LHCN-M2 (cell line): ENCODE measurements at places on chromosomes 7 and 10. TPM values are rescaled to one million over a fixed set of nuclear protein-coding genes. Genes with fewer than 3 reads are reported as not detected.

GRCh38 chr7:120550494-120551048 lies 277.6 kb downstream of the KCND2 start:
- DNase-seq = peak; percentile 85

Gene PPP1R9A
- total RNA-seq = 0.51 and 1.6 TPM in 2 replicates

DNA sequence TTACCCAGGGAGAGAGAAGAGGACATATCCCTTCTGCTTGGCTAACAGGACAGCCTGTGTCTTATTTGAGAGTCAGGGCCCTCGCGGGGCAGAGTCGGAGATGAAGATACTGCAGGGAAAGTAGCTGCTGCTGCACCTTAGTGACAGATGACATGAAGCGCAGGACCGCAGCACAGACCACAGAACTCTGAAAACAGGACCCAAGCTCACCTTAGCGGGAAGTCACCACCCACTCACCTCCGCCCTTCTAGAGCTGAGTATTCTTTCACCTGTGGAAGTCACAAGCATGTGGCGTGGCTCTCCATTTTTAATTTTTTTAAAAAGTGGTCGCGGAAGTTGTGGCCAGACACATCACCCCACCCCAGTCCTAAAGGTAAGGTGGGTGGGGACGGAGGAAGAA lies 191.4 kb downstream of the FAM107B start:
- DNase-seq = no peak

- peak; percentile 78 for DNase-seq
These were observed 14.6 kb downstream of the SFRP4 start for GRCh38 chr7:37901890-37902524.

Gene OR9A2
- total RNA-seq = not detected in 2 replicates

Gene ADARB2
- 0.11 and 0.83 TPM in 2 replicates for total RNA-seq

GRCh38 chr7:98323597-98324322 lies 42.3 kb downstream of the BRI3 start:
- no peak for DNase-seq

GRCh38 chr7:27965650-27966049 lies 214.9 kb downstream of the JAZF1 start:
- DNase-seq = no peak

Gene SEM1
- 19.6 and 39.0 TPM in 2 replicates for total RNA-seq

GRCh38 chr7:158707610-158708009 lies 3.0 kb upstream of the NCAPG2 start:
- peak; percentile 55 for DNase-seq

GRCh38 chr10:109922358-109922975 lies 844 bp downstream of the XPNPEP1 start:
- DNase-seq = no peak

Gene PCBD1
- total RNA-seq = 23.0 and 32.4 TPM in 2 replicates

- no peak for DNase-seq
These were observed 392.8 kb downstream of the DNAJB6 start for GRCh38 chr7:157729566-157729965.

DNA sequence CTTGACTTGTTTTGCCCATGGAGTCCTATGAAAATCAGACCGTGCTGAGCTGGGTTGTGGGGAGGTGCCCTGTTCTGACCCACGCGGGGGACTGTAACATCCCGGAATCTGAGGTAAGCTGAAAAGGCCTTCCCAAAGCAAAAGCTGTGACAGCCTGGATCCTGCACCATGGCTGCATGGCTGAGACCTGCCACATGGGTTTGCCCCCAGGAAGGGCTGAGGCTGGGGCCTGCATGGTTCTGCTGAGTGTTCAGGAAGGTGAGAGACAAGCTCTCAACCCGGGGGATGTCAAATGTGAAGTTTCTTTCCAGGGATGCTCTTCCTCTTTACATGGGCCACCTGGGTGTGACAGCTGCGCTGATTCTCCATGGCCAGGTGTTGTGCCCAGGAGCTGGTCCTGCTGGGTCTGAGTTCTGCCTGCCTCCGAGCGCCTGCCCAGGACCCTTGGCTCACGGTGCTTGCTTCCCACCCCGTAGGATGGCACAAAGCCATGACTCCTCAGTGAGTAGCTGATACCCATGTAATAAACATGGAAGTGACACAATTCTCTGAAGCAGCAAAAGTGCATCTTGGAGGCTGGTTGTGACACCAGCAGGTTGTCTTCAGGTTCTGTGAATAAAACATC lies 58.3 kb downstream of the VIPR2 start:
- DNase-seq = no peak

DNA sequence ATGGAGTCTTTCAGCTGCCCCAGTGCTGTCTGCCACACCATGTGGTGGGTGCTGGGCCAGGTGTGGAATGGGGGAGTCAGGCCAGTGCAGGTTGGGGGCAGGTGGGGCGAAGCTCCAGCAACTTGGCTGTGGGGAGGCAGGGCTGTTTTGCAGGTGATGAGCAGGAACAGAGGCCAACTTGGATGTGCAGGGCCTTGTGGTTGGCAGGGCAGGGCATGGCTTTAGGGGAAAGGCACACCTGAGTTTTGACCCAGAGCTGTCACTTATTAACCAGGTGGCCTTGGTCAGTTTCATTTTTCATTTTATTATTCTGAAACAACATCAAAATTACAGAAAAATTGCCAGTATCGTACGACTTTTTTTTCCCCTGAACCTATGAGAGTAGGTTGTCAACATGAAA lies 1.1 kb upstream of the SFTPA2 start:
- no peak for DNase-seq

DNA sequence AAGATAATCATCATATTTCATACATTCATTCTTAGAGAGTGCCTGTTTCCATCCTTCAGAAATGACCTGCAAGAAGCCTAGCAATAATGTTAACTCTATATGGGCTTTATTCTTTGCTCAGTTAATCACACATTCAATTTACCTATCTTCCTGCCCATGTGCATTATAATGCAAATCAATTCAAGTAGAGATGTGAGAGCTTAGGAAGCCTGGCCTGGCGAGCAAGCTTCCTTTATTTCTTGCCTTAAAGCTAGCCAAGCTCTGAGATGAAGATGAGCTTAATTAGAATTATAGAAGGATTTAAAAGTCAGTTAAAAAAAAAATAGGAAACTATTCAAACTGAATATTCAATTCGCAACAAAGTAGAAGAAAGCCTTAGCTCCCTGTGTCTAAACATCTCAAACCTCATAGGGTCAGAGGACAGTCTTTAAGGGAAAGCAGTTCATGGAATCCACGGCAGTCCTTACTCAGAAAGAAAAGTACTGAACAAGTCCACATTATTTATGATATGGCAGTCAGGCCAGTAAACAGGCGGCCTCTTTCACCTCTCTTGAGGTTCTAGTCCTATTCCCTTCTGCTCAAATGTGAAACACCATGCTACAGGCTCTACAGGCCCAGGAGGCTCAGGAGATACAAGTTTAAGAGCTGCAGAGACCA lies 214.1 kb downstream of the TFEC start:
- no peak for DNase-seq

DNA sequence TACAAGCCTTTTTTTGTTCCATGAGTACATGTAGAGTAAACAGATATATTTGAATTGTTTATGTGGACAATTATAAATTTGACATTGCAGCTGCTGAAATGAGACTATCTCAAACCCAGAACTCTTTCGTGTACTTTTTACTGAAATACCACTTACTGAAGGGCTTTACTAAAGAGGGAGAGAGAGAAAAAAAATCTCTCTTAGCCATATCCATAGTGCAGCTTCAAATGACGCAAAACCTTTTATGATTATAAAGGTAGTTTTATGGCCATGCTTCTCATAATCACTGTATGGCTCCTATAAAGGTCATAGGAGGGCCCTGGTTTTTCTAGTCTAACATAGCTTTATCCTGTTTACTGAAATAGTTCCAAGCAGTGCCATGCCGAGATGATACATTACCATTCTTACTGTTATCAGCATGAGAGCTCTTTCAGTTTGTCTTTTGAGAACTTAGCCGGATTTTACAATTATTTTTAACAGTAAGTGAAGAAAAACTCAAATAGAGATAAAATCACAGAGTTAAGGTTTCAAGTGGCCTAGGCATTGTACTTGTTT lies 35.1 kb downstream of the KCND2 start:
- no peak for DNase-seq

Gene MSMB
- total RNA-seq = not detected in 2 replicates

- no peak for DNase-seq
These were observed 619.8 kb downstream of the LRMDA start for GRCh38 chr10:76051007-76051936.

- DNase-seq = no peak
These were observed 565.8 kb downstream of the PTPRN2 start for GRCh38 chr7:158021836-158022235.

DNA sequence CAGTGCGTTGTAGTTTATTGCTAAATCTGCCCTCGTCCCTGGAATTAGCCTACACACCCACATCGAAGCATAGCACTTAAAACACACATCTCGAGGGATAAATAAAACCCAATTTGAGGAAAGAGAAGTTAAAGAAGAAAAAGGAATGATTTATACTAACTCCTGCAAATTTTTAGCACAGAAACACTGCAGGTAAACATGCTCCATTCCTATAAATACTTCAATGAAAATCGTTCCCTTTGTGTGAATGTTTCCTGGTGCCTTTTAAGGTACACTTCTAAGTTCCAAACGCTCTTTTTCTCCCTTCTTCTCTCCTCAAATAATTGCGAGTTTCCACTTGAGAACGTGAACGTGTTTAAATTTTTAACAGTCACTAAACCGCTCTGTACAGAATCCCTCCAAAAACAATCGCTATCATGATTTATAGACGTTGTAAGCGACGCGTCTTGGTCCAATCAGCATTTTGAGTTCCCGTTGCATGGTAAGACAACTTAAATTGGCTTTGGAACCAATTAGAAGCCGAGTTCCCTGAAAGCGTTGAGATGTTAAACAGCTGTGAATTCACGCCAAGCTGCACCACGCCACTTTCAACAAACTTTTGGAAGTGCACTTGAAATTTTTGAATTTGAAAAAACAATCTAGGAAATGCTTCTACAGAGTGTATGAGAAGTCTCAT lies 12.5 kb upstream of the EBLN1 start:
- DNase-seq = peak; percentile 84

Gene FEZF1
- total RNA-seq = 0.06 TPM in 1 of 2 replicates, not detected in the other

DNA sequence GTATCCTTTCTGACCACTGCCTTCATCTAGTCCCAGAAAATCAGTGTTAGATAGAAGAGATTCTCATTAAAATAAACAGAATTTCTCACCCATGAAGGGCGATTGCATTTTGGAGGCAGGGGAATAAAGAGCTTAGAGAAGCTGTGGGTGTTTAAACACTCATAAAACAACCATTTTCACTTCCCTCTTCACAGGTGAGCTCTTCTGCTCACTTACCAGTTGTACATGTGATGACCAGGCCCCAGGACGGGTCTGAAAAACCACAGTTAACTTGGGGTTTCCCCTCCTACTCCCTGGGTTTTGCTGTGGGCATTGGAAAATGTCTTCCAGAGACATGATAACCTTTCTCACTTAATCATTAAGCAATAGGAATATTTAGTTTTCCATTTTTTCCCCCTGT lies 411.6 kb upstream of the DPP6 start:
- no peak for DNase-seq

Gene MINPP1
- 43.1 and 45.0 TPM in 2 replicates for total RNA-seq

DNA sequence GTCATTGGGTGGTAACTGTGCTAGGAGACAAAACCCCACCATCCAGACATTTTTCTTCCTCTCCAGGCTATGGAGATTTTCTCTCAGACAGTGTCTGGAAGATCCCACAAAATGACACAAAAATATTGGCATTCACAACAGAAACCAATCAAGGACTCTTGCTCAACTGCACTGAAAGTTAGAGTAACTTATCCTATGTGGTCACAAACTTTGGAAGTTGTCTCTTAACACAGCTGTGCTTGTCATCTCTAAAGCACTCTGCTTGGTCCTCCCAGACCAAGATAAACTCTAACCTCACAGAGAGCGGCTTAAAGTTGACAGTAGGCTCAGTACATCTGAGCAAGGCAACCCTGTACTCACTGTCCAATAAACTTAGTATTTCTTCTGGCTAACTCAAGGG lies 74.9 kb downstream of the AKR1C4 start:
- DNase-seq = no peak

- no peak for DNase-seq
These were observed 526.9 kb downstream of the KCNMA1 start for GRCh38 chr10:77110757-77111156.

GRCh38 chr7:117975476-117975875 lies 102.2 kb upstream of the CTTNBP2 start:
- no peak for DNase-seq

Gene PAPOLB
- under 0.01 and 0.13 TPM in 2 replicates for total RNA-seq

DNA sequence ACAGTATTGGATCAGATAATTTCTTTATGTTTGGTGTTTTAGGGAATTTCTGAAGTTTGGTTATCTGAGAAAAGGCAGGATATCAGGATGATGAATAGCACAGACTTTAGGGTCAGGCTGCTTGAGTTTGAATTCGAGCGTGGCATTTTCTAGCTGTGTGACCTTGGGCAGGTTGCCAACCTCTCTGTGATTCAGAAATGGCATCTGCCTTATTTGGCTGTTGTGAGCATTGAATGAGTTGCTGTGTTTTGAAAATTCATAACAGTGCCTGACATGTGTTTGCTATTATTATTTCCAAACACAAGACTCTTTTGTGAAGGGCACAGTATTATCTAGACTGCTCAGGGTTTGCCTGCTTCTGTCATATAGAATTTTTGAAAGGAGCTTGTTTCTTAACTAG lies 66.9 kb downstream of the NXPH1 start:
- DNase-seq = peak; percentile 78

Gene CLDN4
- total RNA-seq = 0.17 and 0.19 TPM in 2 replicates

GRCh38 chr10:60498985-60499384 lies 109.3 kb upstream of the ANK3 start:
- DNase-seq = no peak

Gene MMP21
- total RNA-seq = not detected in 2 replicates

Gene TMEM236
- total RNA-seq = under 0.01 TPM in 2 replicates

DNA sequence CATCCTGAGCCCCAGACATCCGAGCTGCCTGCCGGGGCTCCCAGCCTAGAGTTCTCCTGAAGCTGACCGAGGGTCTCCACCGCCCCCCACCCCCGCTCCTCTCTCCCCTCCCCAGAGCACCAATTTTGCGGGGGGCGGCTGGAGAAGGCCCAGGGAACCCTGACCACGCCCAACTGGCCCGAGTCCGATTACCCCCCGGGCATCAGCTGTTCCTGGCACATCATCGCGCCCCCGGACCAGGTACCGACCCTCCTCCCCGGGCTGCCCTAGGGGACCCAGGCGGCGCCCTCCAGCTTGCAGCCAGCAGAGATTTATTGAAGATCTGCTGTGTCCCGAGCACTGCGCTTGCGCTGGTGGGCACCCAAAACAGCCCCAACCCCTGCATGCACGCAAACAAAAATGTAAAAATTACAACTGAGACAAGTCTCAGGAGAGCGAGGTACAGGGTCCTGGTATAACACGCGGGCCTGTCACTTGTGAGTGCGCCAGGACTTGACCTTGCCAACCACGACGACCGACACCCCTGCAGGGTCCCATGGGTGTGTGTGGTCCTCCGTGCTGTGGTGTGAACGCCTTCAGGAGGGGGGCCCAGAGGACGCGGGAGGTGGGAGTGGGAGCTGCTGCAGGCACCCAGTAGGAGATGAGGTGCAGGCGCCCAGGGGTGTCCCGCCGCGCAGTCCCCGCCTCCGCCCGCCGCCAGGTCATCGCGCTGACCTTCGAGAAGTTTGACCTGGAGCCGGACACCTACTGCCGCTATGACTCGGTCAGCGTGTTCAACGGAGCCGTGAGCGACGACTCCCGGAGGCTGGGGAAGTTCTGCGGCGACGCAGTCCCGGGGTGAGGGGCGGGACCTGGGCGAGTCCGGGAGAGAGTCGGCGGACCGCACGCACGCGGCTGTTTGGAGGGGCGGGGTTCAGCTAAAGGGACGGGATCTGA lies 3.1 kb downstream of the PCOLCE start:
- no peak for DNase-seq
